Activated naive CD4-positive, alpha-beta T cell treated with anti-CD3 and anti-CD28 coated beads, Interleukin-2, amount 50 U/mL, for 72 hours (primary cell): ENCODE measurements at places on chromosomes 2 and 18. TPM values are rescaled to one million over a fixed set of nuclear protein-coding genes. Genes with fewer than 3 reads are reported as not detected.

GRCh38 chr2:128284037-128284441 is 34.6 kb downstream of the HS6ST1 start:
- DNase-seq = no peak

DNA sequence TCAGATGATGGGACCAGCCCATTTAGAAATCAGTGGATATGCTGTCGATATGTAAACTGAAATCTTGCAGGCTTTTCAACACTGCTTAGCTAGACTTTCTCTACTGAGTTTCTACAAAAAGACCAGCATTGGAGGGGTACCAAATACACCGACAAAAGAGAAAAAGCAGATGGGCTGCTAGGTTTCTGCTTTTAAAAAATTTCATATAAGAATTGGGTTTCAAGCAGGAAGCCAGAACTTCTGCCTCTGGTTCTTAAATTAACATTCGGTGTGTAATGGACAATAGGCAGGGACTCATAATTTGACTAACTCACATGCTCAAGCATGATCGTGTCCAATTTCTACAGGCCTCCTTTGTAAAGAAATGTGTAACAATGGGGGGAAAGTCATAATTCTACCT is 3.1 kb downstream of the ARL4C start:
- no peak for DNase-seq

The MEX3C gene
- 59.0 TPM for total RNA-seq

- DNase-seq = no peak
Measured at GRCh38 chr2:151786483-151786882, 41.7 kb downstream of the ARL5A start.

The CBLN2 gene
- total RNA-seq = not detected

The ITGB6 gene
- not detected for total RNA-seq

The GPAT2 gene
- total RNA-seq = 19.8 TPM
